HCT116 (cell line): ENCODE measurements at places on chromosomes 4 and X. TPM values are rescaled to one million over a fixed set of nuclear protein-coding genes. Genes with fewer than 3 reads are reported as not detected.

Gene GPR50
- not detected for total RNA-seq

Gene ARHGAP36
- not detected for total RNA-seq

Gene MAGEA2B
- 21.8 TPM for total RNA-seq

Gene RAB28
- 12.1 TPM for total RNA-seq

Gene LRAT
- 3.8 TPM for total RNA-seq

Gene CITED1
- 2.8 TPM for total RNA-seq

Gene ZFP92
- not detected for total RNA-seq

DNA sequence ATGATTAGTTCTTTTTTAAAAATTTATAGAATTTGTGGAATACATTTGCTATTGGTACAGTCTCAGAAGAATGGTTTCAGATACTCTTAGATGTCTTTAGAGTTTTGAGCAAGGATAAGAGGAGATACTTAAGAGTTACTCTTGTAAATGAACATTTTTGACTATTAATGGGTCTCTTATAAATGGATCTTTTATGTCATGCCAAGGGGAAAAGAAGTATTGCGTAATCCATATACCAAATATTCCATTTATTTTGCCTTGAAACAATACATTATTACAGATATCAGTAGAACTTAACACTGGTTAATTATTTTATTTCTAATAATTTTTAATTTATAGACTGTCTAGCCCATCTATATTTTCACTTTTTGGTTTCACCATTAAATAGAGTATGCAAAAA is 17.2 kb upstream of the DCAF4L1 start:
- H3K4me3 ChIP-seq, result no peak overlapping the region
- H3K27ac ChIP-seq, result no peak overlapping the region
- no peak for DNase-seq
- H3K27me3 ChIP-seq, result no peaks in the 10 kb centered on the region
- no peaks in the 10 kb centered on the region; the same call in 1 of the 2 replicates for H3K36me3 ChIP-seq

GRCh38 chr4:80196922-80197573 is at the start of gene PRDM8:
Gene PRDM8 (plus strand): TSS chr4:80197503. CDS start chr4:80200081, 2,578 bp downstream.
- peaks cover 2% of the 10 kb centered on the region; the same call in 1 of the 2 replicates for H3K4me1 ChIP-seq
- no peaks in the 10 kb centered on the region for H3K36me3 ChIP-seq
- no peak within 1 kb of the TSS for H3K27ac ChIP-seq
- H3K27me3 ChIP-seq, result no peaks in the 10 kb centered on the region
- H3K4me3 ChIP-seq, result no peak within 1 kb of the TSS

DNA sequence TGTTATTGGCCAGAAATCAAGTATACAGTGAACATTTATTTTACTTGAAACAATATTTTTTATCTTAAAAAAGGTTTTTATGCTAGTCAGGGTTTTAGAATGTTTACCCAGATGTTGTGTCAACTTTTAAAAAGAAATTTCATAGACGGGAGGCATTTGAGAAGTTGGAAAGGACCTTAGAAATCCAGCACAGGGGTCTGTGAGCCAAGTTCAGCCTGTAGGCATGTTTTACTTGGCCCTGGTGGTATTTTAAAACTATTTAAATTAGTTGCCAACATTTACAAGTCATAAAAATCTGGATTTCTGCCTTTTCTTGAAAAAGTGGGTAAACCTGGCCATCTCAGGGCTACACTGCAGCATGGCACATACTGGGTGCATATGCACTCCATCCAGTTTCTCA is 25.5 kb upstream of the FHL1 start:
- H3K4me1 ChIP-seq, result no peaks in the 10 kb centered on the region
- H3K4me3 ChIP-seq, result no peak overlapping the region
- no peak overlapping the region for H3K27ac ChIP-seq
- H3K27me3 ChIP-seq, result no peaks in the 10 kb centered on the region
- no peaks in the 10 kb centered on the region for H3K36me3 ChIP-seq

DNA sequence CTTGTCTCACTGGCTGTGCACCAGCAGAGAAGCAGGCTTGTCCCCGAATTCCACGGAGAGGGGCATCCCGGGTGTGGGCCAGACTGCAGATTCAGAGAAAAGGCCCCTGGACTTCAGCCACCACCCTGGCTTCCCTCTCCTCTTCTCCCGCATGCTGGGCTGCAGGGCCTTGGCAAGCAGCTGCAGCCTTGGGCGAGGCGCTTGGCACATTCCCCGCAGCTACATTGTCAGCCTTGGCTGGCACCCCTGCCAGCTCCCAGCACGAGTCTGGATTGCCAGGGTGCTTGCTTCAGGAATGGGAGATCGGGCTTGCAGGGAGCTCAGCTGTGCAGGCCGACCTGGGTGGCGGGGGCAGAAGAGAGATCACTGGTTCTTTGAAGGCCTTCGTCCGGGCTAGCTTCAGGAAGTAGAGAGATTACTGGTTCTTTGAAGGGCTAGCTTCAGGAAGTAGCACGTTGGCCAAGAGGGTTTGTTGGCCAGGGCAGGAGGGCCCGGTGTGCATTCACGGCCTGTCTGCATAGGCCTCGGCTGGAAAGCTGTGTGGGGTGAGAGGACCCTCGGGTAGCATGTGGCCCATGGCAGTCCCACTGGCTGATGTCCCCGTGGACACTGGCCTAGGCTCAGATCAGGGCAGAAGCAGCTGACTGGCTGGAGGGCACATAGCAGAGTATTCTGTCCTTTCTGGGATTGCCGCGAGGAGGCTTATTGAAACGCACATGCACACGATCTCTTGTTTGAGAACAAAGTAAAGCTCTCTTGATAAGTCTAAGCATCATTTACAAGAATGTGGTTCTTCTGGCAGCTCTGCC is 2.7 kb downstream of the ABCD1 start:
- peaks cover 35% of the 10 kb centered on the region for H3K4me1 ChIP-seq
- no peak for DNase-seq
- H3K27me3 ChIP-seq, result no peaks in the 10 kb centered on the region
- peaks cover under 1% of the 10 kb centered on the region; the same call in 1 of the 2 replicates for H3K36me3 ChIP-seq

GRCh38 chr4:48379587-48380180 is 38.4 kb downstream of the SLAIN2 start:
- peaks cover 9% of the 10 kb centered on the region; the same call in 1 of the 2 replicates for H3K4me1 ChIP-seq
- H3K27ac ChIP-seq, result no peak overlapping the region
- H3K27me3 ChIP-seq, result no peaks in the 10 kb centered on the region

- H3K4me1 ChIP-seq, result no peaks in the 10 kb centered on the region
- DNase-seq, result peak; percentile 34
- no peak overlapping the region for H3K27ac ChIP-seq
- H3K4me3 ChIP-seq, result no peak overlapping the region
- no peaks in the 10 kb centered on the region for H3K36me3 ChIP-seq
- no peaks in the 10 kb centered on the region for H3K27me3 ChIP-seq
Observed at GRCh38 chr4:163048447-163048846, 118.2 kb downstream of the NAF1 start.

DNA sequence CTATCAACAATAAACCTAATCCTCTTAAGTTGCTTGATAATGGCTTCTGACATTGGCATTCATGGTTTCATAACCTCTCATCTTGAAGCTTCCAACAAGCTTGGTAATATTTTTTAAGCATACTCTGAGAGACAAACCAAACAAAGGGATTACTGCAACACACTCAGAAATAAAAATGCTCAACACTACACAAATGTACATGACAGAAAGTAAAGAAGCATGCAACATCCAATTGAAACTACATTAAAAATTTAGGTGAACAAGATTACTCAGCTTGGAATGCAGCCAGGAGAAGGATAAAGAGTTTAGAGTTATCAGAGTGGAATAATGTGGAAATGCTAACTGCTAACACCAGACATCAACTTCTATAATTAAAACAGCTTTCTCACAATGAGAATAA is 1136.6 kb upstream of the PABPC4L start:
- H3K4me1 ChIP-seq, result no peaks in the 10 kb centered on the region
- DNase-seq, result no peak
- no peaks in the 10 kb centered on the region for H3K27me3 ChIP-seq
- H3K36me3 ChIP-seq, result no peaks in the 10 kb centered on the region
- no peak overlapping the region for H3K4me3 ChIP-seq

DNA sequence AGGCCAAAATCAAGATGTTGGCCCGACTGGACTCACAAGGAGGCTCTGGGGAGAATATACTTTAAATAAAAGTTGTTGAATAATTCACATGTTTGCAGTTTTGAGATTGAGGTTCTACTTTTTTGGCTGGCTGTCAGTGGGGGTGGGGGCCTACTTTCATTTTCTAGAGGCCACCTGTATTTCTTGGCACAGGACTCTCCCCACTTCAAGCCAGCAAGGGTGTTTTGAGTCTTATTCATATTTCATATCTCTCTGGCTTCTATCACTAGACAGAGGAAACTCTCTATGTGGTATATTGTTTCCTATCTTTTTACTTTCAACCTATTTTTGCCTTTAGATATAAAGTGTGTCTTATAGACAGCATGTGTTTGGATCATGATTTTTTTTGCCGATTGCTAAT is 266.4 kb downstream of the PRR32 start:
- H3K4me3 ChIP-seq, result no peak overlapping the region
- no peak for DNase-seq
- H3K27ac ChIP-seq, result no peak overlapping the region
- no peaks in the 10 kb centered on the region for H3K27me3 ChIP-seq
- H3K4me1 ChIP-seq, result no peaks in the 10 kb centered on the region

- no peaks in the 10 kb centered on the region for H3K27me3 ChIP-seq
- no peak overlapping the region for H3K4me3 ChIP-seq
- H3K27ac ChIP-seq, result no peak overlapping the region
- no peak for DNase-seq
- no peaks in the 10 kb centered on the region for H3K36me3 ChIP-seq
Observed at GRCh38 chr4:183441276-183441675, 3.2 kb upstream of the CDKN2AIP start.

DNA sequence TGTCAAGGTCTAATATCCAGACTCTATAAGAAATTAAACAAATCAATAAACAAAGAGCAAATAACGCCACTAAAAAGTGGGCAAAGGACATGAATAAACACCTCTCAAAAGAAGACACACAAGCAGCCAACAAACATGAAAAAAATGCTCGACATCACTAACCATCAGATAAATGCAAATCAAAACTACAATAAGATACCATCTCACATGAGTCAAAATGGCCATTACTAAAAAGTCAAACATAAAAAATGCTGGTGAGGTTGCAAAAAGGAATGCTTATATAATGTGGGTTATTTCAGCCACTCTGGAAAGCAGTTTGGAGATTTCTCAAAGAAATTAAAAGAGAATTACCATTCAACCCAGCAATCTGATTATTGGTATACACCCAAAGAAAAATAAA is 481.1 kb downstream of the STPG2 start:
- no peak overlapping the region for H3K4me3 ChIP-seq
- DNase-seq, result no peak
- no peaks in the 10 kb centered on the region for H3K27me3 ChIP-seq
- no peaks in the 10 kb centered on the region for H3K4me1 ChIP-seq
- H3K27ac ChIP-seq, result no peak overlapping the region

GRCh38 chr4:42643685-42644084 is 13.2 kb downstream of the ATP8A1 start:
- DNase-seq, result no peak
- no peaks in the 10 kb centered on the region for H3K36me3 ChIP-seq
- H3K27me3 ChIP-seq, result no peaks in the 10 kb centered on the region
- no peak overlapping the region for H3K4me3 ChIP-seq
- no peak overlapping the region for H3K27ac ChIP-seq

DNA sequence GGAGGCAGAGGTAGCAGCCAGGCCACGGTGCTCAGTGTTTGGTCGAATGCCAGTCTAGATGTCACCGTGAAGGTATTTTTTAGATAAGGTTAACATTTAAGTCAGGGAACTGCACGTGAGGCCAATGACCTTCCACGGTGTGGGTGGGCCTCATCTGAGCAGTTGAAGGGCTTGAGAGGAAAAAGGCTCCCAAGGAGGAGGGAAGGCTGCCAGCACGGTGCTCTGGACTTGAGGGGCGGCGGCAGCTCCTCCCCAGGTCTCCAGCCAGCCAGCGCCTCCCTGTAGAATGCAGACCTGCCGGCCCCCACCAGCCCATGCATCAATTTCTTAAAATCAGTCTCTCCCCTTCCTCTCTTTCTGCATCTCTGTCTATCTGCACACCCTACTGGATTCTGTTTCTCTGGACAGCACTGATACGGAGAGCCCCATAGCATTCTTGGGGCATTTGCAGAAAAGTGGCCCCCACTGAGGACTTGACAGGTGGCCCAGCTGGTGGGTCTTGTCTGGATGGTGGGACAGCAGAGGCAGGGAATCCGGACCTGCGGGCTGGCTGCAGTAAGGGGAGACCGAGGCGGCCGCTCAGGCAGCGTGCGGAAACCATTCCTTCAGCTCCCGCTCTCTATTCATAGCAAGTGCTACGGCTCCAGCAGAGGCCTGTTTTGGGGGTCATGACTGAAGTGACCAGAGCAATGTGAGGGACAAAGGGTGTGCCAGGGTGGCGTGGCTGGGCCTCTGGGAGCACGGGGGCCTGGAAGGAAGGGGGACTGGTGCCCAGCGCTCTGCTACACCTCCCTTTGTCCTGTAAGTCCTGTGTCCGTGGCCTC is 7.9 kb upstream of the RGS12 start:
- H3K4me3 ChIP-seq, result no peak overlapping the region
- no peak for DNase-seq
- no peaks in the 10 kb centered on the region for H3K27me3 ChIP-seq
- H3K27ac ChIP-seq, result no peak overlapping the region
- no peaks in the 10 kb centered on the region for H3K4me1 ChIP-seq
- no peaks in the 10 kb centered on the region for H3K36me3 ChIP-seq

DNA sequence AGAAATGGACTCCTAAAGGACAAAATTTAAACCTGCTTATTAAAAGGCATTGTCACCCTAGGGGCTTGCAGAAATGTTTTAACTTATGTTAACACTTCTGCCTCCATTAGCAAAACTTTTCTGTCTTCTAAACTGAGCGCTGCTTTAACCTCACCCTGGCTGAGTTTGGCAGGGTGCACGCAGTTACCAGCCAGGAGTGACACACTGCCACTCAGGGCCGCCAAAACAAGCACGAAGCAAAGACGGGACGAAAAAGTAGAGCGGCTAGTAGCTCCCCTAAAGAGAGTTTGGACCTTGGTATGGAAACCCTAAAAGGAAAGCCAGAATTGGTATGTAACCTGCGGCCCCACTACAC is 23.8 kb upstream of the UVSSA start:
- H3K36me3 ChIP-seq, result peaks cover 11% of the 10 kb centered on the region
- no peak for DNase-seq
- peaks cover 8% of the 10 kb centered on the region; the same call in 1 of the 2 replicates for H3K4me1 ChIP-seq
- peak overlapping the region; percentile 70 for H3K27ac ChIP-seq
- H3K27me3 ChIP-seq, result no peaks in the 10 kb centered on the region

GRCh38 chr4:177182728-177183127 is 126.9 kb upstream of the NEIL3 start:
- no peak for DNase-seq
- no peaks in the 10 kb centered on the region for H3K4me1 ChIP-seq
- no peak overlapping the region for H3K4me3 ChIP-seq
- H3K27me3 ChIP-seq, result no peaks in the 10 kb centered on the region
- H3K27ac ChIP-seq, result no peak overlapping the region
